ENCODE measurements at places on chromosomes 16 and 17. TPM values are rescaled to one million over a fixed set of nuclear protein-coding genes. Genes with fewer than 3 reads are reported as not detected.

DNA sequence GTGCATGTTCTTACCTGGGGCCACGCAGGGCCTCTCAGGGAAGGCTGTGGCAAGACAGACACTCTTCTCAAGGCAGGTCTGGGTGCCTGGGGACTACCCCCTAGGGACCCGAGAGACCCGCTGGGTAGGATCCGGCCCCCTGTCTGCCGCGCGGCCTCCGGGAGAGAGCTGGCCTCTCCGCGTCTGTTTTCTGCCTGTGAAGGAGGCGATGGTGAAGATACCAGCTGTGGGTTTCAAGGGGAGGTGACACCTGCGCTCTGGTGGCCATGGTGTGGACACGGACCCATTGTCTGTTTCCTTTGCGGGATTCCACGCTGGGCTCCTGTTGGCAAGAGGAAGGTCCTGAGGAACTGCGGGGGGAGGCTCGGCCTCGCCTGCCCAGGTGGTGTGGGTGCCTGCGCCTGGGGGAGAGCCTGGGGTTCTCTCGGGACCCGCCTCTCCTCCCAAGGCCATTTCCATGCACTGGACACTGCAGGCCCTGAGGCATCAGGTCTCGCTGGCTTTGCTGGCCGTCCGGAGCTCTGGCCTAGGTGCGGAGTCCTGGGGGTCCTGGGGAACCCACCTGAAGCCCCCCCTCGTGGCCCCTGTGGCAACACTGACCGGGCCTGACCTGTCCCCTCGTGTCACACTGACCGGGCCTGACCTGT, 12.2 kb upstream of the METRNL start:
- DNase-seq, result no peak

DNA sequence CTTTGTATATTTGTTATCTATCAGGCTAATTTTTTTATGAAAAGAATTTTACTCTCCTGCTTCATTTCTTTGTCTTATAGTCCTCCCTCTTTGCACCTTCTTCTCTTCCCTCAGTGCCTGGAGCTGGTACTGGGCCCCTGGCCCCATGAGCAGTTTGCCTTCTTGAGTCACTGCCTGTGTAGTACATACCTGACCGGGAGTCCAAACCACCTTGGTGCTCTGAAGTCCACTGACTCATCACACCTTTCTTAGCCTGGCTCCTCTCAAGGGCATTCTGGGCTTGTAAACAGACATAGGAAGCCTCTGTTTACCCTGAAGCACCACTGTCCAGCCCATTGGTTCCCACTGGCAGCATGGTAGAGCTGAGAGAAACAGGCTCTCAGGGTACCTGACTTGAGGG, 11.0 kb upstream of the TACO1 start:
- DNase-seq, result no peak

DNA sequence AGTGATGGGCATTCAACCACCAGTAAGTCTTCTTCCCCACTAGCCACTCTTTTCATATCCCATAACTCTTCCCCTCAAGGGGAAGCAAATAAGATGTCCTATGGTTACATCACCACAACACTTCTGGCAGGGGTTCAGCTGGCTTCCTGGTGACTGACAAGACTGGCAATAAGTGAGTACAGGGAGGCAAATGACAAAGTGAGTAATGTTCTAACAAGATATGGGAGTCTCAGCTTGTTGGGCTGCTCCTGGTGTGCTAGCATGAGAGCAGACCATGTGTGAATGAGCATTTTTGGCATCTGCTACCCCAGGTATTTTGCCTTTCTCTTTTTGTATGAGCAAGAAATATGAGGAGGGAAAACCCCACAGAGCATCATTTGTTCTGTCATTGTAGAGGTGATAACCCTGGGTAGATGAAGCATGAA, 9.9 kb downstream of the TMIGD1 start:
- DNase-seq, result no peak

GRCh38 chr17:39090908-39091665, 60.4 kb downstream of the PLXDC1 start:
- no peak for DNase-seq

DNA sequence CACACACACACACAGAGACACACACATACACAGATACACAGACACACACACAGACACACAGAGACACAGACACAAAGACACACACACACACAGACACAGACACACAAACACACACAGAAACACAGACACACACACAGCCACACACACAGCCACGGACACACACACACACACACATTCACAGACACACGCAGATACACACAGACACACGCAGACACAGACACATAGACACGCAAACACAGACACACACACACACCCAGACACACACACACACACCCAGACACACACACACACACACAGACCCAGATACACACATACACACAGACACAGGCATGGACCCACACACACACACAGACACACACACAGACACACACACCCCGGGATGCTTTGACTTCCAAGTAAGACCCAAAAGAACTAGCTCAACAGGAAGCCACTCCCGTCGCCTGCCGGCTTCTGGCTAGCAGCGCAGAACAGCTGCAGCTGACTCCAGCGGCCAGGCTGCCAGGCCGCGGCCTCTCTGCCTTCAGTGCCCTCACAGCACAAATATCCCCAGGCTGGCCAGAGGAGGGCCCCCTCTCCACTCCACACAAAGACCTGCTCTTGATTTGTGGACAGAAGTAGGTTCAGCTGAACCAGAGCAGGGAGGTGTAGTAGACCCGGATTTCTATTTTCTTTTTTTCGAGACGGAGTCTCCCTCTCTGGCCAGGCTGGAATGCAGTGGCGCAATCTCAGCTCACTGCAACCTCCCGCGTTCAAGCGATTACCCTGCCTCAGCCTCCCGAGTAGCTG, 6.0 kb upstream of the CHRNE start:
- DNase-seq, result peak; percentile 75

GRCh38 chr17:58710948-58711552, 18.6 kb downstream of the RAD51C start:
- no peak for DNase-seq

GRCh38 chr16:88628512-88628974, 9.8 kb upstream of the IL17C start:
- DNase-seq, result no peak

DNA sequence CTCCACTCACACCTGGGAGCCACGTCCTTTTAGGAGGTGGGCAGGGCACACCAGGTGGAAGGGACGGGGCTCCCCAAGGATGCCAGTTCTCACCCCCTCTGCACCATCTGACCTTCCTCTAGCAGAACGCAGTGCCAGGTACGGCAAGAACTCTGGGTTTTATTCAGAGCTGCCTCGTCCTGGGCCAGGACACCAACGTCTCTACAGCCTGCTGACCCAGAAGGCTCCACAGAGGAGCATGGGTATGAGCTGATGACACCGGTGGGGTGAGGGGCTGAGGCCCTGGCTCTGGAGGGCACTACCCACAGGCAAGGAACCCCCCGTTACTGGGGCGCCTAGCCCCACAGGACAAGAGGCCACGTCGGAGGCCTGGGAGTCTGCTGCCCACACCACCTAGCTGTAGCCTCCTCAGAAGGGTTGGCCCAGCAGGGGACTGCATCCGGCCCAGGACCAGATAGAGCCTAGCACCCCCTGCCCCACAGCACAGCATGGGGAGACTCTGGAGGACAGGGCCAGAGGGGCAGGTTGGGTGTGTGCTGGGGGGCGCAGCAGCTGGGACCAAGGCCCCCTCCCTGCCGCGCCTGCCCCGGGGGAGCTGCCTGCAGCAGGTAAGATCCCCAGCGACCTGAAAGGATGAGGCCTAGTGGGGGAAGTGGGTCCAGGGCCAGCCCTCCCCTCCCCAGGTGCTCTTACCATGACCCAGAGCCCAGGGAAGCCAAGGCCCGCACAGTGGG, 13.9 kb downstream of the BCAR1 start:
- no peak for DNase-seq

- DNase-seq, result no peak
Observed at GRCh38 chr17:7850701-7851437, 4.0 kb upstream of the TMEM88 start.

GRCh38 chr17:76354747-76355310, 1.1 kb upstream of the PRPSAP1 start:
- DNase-seq, result no peak

DNA sequence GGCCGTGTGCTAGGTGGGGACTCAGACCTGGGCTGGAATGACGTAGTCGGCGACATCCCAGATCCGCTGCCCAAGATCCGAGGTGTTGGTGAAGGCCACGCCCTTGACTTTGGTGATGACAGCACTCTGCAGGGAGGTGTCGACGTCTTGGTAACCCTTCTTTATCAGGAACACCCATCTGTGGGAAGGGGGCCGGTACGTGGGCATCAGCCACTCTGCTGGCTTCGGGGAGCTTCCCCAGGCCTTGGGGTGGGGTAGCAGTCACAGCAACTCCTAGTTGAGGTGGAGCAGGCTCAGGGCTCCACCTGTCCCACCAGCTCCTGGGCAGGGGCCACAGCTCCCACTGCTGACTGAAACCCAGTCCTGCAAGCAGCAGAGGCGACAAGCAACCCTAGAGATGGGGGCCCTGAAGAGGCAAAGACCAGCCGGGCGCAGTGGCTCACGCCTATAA, 4.3 kb downstream of the P2RX5 start:
- DNase-seq, result no peak

- DNase-seq, result no peak
Observed at GRCh38 chr16:10635365-10636021, 55.1 kb upstream of the EMP2 start.

- no peak for DNase-seq
Observed at GRCh38 chr17:33049781-33050414, 58.3 kb downstream of the SPACA3 start.

- DNase-seq, result no peak
Observed at GRCh38 chr17:72053036-72053435, 67.8 kb upstream of the SOX9 start.

GRCh38 chr17:45888392-45888791, 6.0 kb upstream of the MAPT start:
- no peak for DNase-seq

GRCh38 chr17:29069526-29070041, 26.6 kb downstream of the PIPOX start:
- no peak for DNase-seq

- DNase-seq, result no peak
Observed at GRCh38 chr17:6172642-6173330, 102.6 kb downstream of the WSCD1 start.

DNA sequence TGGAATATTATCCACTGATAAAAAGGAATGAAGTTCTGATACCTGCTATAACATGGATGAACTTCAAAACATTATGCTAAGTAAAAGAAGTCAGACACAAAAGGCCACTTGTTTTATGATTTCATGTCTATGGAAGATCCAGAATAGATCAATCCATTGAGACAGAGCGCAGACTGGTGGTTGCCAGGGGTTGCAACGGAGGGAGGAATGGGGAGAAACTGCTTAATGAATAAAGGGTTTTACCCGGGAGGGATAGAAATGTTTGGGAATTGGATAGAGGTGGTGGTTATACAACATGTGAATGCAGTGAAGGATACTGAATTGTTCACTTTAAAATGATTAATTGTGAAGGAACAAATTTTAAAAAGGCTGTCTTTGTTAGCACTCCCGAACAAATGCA, 30.2 kb downstream of the WDR59 start:
- no peak for DNase-seq

DNA sequence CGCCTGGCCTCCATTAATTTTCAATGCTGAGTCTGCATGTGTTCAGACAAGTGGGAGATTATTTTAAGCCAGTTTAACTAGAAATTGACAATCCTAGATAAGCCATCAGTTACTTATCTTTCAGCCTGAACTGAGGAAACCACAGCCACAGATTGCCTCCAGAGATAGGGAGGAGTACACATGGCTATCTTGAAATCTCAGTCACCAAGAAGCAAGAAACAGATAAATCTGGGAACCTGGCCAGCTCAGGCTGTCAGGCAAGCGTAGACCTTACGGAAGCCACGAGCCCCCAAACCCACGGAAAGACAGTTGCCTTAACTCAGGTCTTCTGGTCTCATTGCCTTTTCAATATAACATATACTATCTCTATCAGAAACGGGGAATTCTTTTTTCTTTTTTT, 2.0 kb upstream of the GLG1 start:
- no peak for DNase-seq

DNA sequence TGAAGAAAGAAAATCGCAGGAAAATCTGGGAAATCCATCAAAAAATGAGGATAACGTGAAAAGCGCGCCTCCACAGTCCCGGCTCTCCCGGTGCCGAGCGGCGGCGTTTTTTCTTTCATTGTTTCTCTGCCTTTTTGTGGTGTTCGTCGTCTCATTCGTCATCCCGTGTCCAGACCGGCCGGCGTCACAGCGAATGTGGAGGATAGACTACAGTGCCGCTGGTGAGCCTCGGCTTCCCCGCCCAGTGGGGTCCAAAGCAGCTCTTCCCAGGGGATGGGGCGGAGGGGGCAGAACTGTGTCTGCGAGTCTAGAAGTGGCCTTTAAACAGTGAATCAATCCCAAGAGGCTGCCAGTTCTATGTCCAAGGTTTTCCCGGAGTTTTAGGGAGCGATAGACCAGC, 19.8 kb downstream of the FAM234A start:
- no peak for DNase-seq

DNA sequence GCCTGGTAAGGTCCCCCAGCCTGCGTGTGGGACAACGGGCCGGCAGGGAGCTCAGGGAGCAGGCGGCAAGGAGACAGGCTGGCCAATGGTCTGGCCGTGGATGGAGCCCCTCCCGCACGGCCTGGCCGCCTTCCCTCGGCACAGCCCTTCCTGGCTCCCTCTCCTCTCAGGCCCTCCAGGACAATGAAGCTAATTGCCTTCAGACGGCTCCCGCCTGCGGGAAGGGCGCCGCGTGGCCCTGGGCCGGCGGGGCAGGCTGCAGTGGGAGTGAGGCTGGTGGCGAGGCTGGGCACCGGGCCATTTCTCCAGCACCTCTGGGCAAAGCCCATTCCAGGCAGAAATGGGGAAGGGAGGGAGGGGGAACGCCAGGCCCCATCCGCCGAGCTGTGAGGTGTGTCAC, 50.9 kb downstream of the ENGASE start:
- DNase-seq, result no peak

DNA sequence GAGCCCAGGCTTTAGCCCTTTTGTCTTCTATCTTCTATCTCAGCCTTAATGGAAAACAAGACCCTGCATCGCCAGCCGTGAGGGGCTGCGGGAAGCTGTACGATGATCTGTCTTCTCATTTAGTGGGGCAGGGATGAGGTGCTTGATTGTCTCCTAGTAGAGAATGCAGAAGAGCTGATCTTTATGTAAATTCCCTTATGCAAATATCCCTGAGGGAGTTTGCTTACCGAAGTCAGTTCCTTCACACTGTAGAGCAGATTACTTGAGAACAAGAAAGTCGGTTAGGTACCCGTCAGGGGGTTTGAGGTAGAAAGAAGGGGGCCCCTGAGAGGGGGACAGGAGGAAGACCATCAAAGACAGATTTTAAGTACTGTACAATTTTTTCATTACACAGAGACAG, 66.2 kb downstream of the IRF8 start:
- DNase-seq, result no peak

Gene CARD14
- total RNA-seq, result not detected

Gene MAF
- total RNA-seq, result 10.7 TPM

Gene ABI3
- total RNA-seq, result 0.41 TPM

Gene KIF18B
- 2.8 TPM for total RNA-seq

Gene FSCN2
- 0.29 TPM for total RNA-seq

Gene BAIAP3
- 1.2 TPM for total RNA-seq

Gene COG1
- 26.3 TPM for total RNA-seq

Gene CCL8
- total RNA-seq, result not detected

Gene TNRC6C
- 5.3 TPM for total RNA-seq

Gene CHD9NB
- total RNA-seq, result 1.0 TPM

Gene HSPB9
- total RNA-seq, result not detected

Measured in kidney epithelial cell (primary cell).